AG04449 (cell line): ENCODE measurements at places on chromosomes 2 and 18.

GRCh38 chr2:35931626-35932025 is 424.0 kb upstream of the CRIM1 start:
- no peak for DNase-seq

DNA sequence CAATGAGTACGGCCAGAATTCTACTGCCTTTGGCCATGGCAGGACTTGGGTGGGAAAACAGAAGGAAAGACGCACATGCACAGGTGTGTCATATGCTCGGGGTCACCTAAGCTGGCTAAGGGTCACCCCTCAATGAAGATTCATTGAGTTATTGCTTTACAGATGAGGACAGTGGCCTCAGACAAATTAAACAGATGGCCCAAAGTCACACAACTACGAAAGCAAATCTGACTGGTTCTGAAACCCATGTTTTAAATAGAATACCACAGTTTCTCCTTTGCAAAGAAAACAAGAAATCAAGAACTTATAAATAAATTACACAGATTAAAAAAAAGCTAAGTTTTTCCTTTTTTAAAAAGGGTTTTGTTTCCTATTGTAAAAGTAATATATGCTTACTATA is 70.5 kb downstream of the ID2 start:
- DNase-seq, result no peak

DNA sequence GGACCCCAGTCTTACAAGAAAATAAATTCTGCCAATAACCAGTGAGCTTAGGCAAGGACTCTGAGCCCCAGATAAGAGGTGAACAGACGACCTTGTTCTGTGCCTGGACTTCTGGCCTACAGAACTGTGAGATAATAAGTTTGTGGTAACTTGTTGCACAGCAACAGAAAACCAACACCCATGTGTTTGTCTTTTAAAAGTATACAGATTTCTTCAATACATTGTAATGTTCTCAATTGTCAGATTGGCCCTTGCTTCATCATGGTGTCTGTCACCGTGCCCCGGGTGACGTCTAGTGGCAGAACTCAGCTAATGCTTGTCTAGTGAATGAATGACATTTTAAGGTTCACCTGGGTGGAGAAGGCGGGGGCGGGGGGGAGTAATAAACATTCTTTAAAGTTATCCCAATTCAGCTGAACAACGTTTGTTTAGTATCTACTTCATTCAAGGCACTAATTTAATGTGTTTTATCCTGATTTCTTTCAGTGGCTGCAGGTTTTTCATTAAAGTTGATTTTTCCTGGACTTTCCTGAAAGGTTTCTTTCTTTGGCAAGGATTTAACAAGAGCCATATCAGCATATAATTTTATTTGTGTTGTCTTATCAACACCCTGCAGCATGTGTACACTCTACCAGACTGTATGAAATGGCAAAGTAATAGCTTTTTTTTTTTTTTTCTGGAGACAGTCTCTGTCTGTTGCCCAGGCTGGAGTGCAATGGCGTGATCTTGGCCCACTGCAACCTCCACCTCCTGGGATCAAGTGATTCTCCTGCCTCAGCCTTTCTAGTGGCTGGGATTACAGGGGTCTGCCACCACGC is 123.8 kb upstream of the DLX2 start:
- DNase-seq, result no peak

- no peak for DNase-seq
Measured at GRCh38 chr18:43606795-43607194, 329.5 kb upstream of the SYT4 start.

DNA sequence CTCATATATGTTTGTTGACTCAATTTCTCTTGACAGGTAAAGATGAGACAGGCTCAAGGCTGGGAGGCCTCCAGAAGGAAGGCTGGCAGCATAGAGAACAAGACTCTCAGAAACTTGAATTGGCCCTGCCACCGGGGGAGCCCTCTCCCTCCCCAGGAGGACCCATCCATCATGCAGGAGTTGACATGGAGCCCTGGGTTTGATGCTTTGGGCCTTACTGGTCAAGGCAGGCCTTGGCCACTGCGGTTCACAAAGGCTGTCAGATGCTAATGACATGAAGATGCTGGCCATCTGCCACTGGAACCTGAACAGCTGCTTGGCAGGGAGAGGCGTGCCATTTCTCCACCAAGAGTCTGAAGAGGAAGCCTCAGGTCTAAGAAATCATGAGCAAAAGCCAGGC is 193.6 kb downstream of the MTCL1 start:
- DNase-seq, result no peak

DNA sequence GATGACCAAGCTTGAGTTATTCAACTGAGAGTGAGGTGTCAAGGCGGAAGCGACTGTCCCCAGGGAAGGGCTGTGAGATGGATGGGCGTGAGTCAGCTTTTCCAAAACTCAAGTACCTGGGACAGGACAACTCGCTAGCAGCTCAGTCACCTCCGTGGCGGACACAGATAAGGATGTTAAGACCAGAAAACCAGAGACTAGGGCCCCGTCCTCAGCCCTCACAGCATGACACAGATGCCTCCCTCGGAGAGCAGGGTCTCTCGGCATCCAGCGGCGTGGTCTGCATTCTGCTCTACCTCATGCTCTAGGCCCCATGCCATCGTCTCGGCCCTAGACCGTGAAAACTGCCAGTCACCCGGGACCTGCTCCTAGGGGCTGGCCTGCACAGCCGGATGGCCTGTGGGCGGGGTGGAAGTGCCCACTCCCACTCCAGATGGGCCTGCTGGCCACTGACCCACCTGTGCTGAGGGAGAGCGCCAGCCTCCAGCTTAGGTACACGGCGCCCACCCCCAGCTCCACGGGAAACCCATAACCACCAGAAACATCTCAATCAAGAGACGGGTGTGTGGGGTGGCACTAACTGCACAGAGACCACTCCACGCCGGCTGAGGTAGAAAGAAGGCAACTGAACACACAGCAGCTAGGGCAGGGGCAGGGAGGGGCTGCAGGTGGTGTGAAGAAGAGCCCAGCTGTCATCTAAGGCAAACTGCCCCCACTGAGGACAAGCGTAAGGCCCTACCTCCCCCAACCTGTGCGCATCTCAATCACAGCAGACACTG is 39.8 kb downstream of the ANO7 start:
- DNase-seq, result no peak

- no peak for DNase-seq
Measured at GRCh38 chr2:160245614-160246155, 45.6 kb upstream of the ITGB6 start.

- no peak for DNase-seq
Measured at GRCh38 chr2:75403991-75404428, 156.7 kb downstream of the EVA1A start.

DNA sequence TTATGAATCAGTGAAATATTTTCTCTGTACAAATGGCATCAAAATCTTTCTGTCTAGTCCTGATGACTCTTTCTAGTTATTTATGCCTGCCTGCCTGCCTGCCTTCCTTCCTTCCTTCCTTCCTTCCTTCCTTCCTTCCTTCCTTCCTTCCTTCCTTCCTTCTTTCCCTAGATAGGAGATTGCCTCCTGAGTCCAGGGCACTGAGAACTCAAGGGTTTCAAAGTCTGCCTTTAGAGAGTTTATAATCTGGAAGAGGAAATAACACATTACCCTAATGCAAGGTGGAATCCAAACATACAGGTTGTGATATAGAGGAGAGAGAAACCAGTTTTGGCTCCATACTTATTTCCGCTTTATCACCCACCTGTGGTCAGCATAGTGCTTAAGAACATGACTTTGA is 98.1 kb upstream of the SERPINE2 start:
- no peak for DNase-seq

GRCh38 chr18:58387716-58388115 is 241.2 kb downstream of the ALPK2 start:
- DNase-seq, result no peak

DNA sequence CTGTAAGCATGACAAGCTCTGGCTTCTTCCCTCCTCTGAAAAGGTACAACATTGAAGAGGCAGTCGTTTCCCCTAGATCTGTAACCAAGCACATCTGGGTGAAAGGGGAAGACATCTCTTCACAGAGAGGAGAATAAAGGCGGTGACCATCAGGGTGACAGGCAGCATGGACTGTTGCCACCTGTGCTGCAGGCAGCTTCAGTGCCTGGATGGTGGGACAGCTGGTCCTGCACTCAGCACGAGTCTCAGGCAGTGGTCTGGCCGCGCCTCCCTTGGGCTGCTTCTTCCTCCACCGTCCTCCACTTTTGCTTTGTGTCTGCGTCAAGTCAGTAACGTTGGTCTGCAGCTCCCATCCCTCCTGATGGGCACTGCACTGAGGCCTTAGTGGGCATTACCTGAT is 264.4 kb downstream of the NEDD4L start:
- no peak for DNase-seq

DNA sequence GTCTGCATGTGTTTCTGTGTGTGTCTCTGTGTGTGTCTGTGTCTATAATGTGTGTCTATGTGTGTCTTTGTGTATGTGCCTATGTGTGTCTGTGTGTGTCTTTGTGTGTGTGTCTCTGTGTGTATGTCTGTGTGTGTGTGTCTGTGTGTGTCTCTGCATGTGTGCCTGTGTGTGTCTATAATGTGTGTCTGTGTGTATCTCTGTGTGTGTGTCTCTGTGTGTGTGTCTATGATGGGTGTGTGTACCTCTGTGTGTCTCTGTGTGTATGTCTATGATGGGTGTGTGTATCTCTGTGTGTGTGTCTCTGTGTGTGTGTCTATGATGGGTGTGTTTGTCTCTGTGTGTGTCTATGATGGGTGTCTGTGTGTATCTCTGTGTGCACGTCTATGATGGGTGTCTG is 126.2 kb upstream of the GPC1 start:
- DNase-seq, result no peak

DNA sequence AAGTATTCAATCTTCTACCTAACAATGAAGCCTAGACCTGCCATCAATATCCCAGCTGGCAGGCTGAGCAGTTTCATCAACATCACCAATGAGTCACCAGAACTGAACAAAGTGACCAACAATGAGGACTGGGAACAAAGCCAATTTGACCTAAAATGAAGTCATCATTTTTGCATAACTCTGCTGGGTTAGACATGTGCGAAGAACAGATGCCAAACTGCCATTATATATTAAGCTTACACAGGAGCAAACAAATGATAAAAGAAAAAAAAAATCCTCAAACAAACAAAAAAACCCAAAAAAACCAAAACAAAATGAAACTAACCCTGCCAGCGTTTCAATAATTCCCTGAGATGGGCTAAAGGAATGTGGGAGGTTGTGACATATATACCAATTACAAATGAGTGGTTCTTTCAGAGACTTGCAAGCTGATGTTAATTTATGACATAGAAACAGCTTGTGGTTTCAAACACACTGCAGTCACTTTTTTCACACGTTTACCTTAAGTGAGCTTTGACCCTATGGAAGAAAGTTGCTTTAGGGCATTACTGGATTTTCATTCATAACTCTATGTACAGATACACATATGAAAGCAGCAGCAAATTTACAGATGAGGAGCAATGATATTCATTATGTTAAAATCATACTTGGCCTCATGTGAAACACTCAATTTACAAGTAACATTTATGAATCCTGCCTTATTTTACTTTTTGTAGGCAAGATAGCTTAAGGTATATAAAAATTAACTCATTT is 56.9 kb upstream of the CCDC141 start:
- peak; percentile 62 for DNase-seq

DNA sequence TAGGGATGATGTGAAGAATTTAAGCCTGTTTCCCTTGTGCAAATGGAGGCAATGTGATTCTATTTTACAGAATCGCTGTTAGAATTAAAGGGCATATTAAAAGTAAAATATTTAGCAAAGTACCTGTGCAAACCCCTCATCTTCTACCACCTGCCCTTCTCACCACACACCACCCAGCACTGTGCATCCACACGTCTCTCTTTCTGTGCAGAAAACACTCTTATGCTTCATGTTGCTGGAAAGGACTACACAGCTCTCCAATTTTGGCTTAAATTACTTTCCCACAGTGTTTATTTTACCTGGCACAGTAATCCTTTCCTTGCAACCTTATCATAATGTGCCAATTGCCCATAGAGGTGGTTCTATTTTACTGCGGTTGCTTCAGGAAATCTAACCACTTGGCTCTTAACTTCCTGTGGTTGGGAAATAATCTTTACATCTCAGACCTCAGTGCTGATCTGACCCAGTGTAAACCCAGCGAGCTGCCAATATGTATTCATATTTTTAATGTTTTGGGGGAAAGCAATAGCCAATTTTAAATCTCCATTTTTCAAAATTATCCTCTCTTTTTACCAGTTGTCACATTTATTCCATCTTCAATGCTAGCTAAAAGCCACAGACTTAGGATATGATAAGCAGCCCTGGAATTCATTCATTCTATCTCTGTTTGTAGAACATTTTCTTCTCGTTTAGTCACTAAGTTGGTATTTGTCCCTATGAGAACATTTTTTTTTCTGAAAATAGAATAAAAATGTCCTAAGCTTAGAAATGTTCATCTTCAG is 250.9 kb downstream of the DSEL start:
- DNase-seq, result peak; percentile 56

- DNase-seq, result no peak
Measured at GRCh38 chr18:76697441-76697901, 124.9 kb upstream of the ZNF236 start.

DNA sequence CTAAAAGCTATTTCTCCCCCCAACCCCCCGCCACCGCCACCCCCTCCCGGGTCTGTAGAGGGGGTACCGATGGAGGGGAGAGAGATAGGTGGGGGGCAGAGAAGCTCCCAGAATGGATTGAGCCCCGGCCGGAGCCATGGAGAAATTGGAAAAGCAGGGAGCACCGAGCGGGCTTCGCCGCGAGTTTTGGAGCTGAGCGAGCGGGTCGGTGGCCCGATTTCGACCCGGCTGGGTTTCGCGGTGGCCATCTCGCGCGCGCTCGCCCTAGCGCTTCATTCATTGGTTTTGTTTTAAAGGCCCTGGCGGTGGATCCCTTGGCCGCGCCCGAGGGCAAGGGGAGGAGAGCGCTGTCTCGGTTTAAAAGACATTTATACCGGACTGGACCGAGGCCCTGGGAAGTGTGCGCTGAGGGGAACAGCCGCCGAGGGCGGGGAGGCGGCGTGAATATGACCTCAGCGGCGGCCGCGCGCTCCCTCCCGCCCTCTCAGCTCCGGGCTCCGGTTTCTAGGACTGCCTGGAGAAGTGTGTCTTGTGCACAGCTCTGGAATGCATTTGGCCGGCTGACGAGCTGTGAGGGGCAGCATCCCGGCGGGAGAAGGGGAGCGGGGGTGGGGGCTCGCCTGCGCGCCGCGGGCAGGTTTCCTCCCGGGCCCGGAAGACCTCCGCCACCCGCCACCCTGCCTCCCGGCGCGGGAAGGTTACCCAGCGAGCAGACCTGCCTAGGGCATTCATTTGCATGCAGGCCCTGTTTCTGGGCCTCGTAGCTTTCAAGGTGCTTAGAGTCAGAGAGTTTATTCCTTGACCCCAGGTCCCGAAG is 1.7 kb upstream of the SMAD7 start:
- DNase-seq, result no peak
